Uterus (tissue), 4 donors: ENCODE measurements at places on chromosomes 7 and 10.

DNA sequence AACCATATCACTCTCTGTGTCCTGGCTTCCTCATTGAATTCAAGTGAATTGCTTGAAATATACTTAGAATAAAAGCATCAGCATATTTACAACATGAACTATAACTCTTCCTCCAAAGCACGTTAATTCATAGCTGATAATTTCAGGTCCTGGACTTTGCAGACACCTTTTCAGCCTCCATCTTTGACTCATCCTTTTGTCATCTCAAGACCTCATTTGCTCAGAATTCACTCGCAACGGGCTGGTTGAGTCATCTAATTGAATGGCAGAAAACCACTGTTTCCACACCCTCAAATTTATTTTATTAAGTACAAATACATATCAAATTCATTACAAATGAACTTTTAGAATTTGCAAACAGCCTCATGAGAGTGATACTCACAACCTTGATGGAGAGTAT is 545.7 kb downstream of the GATA3 start:
- no peaks in the 10 kb centered on the region for H3K27me3 ChIP-seq
- no peaks in the 10 kb centered on the region for H3K4me1 ChIP-seq
- DNase-seq: no peak

DNA sequence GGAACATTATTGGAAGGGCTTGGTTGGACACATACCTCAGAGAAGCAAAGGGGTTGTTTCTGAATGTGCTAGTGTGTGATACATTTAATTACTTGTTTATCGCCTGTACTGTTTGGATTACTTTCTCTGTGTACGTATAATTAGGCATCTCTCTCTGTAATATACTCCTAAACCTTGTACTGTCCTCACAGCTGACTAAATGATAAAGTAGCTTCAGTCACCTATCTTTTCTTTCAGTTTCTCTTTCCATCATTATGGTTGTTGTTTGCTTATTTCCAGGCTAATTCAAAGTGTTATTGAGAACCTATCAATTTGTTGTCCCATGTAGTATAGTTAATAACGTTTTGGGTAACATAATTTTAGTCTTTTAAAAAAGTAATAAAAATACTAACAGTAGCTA is 34.0 kb downstream of the MXI1 start:
- no peak overlapping the region for H3K4me3 ChIP-seq
- H3K4me1 ChIP-seq: no peaks in the 10 kb centered on the region
- no peaks in the 10 kb centered on the region for H3K36me3 ChIP-seq
- H3K27me3 ChIP-seq: no peaks in the 10 kb centered on the region

DNA sequence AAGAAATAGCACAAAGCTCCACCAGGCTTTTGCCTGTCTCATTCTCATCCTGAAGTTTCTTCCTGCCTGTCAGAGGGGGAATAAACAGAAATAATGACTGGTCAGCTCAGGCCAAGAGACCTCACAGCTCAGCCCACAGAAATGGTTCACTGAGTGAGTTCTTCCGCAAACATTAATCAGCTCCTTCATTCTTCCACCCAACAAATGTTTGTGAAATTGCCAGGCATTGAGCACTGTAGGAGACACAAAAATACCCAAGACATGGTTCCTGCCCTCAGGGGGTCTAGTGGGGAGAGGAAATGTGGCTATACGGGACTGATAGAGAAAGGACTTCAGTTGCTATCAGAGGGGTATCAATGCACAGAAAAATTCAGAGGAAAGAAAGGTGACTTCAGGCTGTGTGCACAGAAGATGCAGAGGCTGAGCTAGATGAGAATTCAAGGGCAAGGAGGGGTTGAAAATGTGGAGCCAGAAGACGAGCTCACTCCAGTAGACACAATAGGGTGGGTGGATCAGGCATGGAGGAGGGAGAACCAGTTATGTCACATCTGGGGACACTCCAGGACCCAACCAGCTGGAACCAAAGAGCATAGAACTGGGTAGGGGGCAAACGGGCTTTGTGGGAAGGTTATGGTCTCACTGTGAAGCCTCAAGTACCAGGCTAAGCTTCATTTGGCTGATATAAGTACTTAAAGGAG is 20.9 kb downstream of the MYOF start:
- no peaks in the 10 kb centered on the region for H3K36me3 ChIP-seq
- DNase-seq: peak; percentile 13
- no peaks in the 10 kb centered on the region for H3K27me3 ChIP-seq
- peaks cover 18% of the 10 kb centered on the region for H3K4me1 ChIP-seq

DNA sequence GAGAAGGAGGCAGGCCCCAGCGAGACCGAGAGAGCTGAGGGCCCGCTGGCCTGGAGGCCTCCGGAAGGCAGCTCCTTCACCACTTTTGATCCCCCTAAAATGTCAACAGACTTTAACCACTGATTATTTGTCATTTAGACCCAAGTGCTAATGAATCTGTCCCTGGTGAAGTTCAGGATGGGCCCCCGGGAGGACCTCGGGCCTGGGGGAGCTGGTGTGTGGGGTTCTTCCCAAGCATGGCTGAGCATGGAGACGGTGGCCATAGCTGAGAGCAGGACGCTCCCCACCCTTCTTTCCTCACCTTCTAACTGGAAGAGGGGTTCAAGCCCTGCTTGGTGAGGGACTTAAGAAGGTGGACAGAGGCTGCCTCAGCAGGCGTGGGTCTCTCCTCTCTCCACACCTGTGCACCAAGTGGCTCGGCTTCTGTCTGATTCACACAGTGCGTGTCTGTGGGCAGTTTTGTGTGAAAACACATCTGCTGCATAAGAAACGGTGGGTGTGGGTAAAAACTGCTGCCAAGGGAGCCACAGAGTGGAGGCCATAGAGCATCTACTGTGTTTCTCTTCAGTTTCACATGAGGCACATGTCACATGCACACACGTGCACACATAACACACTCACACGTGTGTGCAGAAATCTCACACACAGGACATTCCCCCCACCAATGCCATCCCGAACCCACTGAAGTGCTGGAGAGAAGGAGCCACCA is 53.5 kb upstream of the VIPR2 start:
- no peaks in the 10 kb centered on the region for H3K36me3 ChIP-seq
- no peak overlapping the region for H3K4me3 ChIP-seq
- H3K27ac ChIP-seq: peak overlapping the region; percentile 16
- no peak for DNase-seq

GRCh38 chr10:33214174-33214573 is 120.3 kb downstream of the NRP1 start:
- no peak overlapping the region for H3K27ac ChIP-seq
- no peak for DNase-seq
- H3K36me3 ChIP-seq: no peaks in the 10 kb centered on the region
- no peaks in the 10 kb centered on the region for H3K27me3 ChIP-seq
- no peaks in the 10 kb centered on the region for H3K4me1 ChIP-seq
- no peak overlapping the region for H3K4me3 ChIP-seq

- no peaks in the 10 kb centered on the region for H3K27me3 ChIP-seq
- H3K27ac ChIP-seq: no peak overlapping the region
- H3K4me3 ChIP-seq: no peak overlapping the region
- no peaks in the 10 kb centered on the region for H3K4me1 ChIP-seq
- no peaks in the 10 kb centered on the region for H3K36me3 ChIP-seq
- DNase-seq: no peak
These were observed 257.1 kb downstream of the SFMBT2 start for GRCh38 chr10:7153750-7154149.

DNA sequence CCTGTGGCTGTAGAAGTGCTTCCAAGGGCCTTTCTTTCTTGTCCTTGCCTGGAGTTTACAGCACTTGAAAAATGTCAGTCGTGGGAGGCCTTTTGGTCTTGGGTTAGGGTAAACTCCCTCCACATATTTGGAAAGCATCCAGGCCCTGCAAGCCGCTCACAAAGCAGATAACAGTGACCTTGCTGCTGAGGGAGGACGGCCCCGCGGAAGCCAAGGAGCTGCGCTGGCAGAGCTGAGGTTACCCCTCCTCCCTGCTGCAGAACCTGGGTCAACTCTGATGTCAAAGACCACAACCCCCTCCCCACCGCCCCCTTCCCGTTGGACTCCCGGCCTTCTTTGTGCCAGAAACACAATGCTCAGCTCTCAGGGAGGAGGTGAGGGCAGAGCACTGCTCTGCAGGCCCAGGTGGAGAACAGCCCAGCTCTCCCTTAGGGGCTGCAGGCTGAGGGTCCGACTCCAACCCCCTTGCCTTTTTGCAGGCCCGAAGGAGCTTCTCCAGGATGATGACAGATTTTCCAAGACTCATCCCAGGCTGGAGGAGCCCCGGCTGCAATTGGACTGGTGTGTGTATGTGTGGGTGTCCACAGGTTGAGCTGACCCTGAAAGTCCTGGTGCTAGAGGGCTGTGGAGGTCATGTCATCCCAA is 957.6 kb upstream of the ZNF722 start:
- no peak for DNase-seq
- H3K27ac ChIP-seq: no peak overlapping the region
- H3K4me1 ChIP-seq: no peaks in the 10 kb centered on the region
- no peaks in the 10 kb centered on the region for H3K36me3 ChIP-seq

DNA sequence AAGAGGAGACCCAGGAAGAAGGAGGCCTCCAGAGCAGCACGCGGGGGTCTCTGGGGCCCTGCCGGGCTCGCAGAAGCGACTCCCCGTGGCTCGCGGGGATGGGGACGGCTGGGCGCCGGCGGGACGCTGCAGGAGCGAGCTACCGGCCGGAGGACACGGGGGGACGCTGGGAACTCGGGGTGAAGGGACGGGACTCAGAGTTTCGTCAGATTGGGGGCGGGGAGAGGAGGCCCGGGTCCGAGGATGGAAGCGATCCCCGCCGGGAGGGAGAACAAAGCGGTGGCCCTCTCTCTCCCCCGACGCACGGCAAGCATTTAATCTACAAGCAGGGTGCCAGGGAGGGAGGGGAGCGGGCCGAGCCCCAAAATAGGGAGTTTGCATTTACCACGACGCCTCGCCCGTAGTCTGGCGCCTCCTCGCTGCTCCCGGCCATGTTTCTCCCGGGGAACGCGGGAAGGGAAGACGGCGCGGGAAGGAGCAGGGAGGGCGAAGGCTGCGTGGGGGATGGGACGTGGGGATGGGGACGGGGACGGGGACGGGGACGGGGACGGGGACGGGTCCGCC is at the start of gene PRTFDC1:
PRTFDC1 (minus strand) TSS at position 464 of the 564 bp plus-strand sequence; CDS start at position 433, 31 bp downstream.
- H3K27me3 ChIP-seq: no peaks in the 10 kb centered on the region
- H3K36me3 ChIP-seq: no peaks in the 10 kb centered on the region
- peak within 1 kb of the TSS; percentile 92 for H3K27ac ChIP-seq
- H3K4me3 ChIP-seq: peak within 1 kb of the TSS; percentile 52

DNA sequence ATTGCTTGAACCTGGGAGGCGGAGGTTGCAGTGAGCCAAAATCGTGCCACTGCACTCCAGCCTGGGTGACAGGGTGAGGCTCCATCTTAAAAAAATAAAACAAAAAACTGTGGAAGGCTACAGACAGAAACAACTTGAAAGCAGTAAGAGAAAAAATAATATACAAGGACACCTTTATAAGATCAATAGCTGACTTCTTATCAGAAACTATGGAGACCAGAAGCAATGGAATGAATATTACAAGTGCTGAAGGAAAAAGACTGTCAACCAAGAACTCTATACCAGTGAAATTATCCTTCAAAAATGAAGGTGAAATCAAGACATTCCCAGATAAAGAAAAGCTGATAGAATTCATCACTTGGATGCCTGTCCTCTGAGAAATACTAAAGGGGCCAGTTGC is 49.0 kb downstream of the RBAK start:
- no peaks in the 10 kb centered on the region for H3K27me3 ChIP-seq
- H3K27ac ChIP-seq: no peak overlapping the region
- no peak for DNase-seq
- no peaks in the 10 kb centered on the region for H3K36me3 ChIP-seq

- H3K27me3 ChIP-seq: no peaks in the 10 kb centered on the region
- H3K4me1 ChIP-seq: no peaks in the 10 kb centered on the region
- no peak overlapping the region for H3K4me3 ChIP-seq
- no peaks in the 10 kb centered on the region for H3K36me3 ChIP-seq
- no peak for DNase-seq
- H3K27ac ChIP-seq: no peak overlapping the region
These were observed 52.7 kb downstream of the GCC1 start for GRCh38 chr7:127532736-127533135.

DNA sequence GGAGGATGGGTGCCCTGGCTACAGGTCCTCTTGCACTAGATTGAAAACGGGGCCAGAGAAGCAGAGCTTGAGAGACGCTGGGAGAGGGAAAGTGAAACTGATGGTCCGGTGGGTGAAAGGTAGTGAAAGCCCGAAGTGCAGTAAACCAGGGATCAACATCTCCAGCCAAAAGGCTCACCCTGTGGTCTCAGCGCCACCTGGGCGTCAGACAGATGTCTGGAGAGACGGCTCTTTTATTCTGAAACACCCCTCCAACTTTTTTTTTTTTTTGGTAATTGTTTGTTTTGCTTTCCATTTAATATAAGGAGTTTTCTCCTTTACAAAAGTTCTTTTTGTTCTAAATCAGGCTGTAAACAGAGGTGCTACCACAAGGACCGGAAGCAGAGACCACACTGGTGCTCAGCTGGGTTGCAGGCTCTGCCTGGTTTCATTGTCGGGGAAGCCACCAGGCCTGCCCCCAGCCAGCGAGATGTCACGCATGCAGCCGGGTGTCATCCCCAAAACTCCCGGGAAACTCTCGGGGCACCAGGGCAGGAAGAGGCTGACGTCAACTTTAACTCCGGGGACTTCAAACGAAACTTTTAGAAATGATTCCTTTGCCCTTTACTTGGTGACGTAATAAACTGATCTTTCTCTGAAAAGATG is 11.2 kb downstream of the IL2RA start:
- H3K36me3 ChIP-seq: no peaks in the 10 kb centered on the region
- peak overlapping the region; percentile 29 for H3K4me3 ChIP-seq
- H3K27ac ChIP-seq: peak overlapping the region; percentile 87
- no peaks in the 10 kb centered on the region for H3K4me1 ChIP-seq
- H3K27me3 ChIP-seq: no peaks in the 10 kb centered on the region

- H3K27ac ChIP-seq: no peak overlapping the region
- H3K27me3 ChIP-seq: no peaks in the 10 kb centered on the region
- no peak overlapping the region for H3K4me3 ChIP-seq
- DNase-seq: no peak
- no peaks in the 10 kb centered on the region for H3K36me3 ChIP-seq
- H3K4me1 ChIP-seq: no peaks in the 10 kb centered on the region
These were observed 32.6 kb downstream of the DKK1 start for GRCh38 chr10:52346394-52347326.

DNA sequence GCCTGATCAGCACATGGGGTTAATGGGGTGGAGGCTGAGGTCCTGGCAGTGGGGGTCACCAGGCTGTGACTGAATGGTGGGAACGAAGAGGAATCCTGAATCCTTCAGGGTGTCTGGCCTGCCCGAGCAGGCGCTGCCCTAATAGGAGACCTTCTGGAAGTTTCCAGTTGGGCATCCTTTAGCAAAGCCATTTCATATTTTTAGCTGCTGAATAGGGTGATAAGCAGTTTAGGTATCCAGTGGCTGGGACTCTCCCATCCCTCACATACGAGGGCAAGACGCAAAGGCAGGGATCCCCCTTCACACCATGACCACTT is 159.3 kb downstream of the SH3PXD2A start:
- H3K4me1 ChIP-seq: no peaks in the 10 kb centered on the region
- H3K27me3 ChIP-seq: no peaks in the 10 kb centered on the region
- DNase-seq: no peak
- H3K4me3 ChIP-seq: no peak overlapping the region

GRCh38 chr7:83414947-83415346 is 234.0 kb downstream of the SEMA3E start:
- no peaks in the 10 kb centered on the region for H3K36me3 ChIP-seq
- H3K27me3 ChIP-seq: no peaks in the 10 kb centered on the region
- no peak for DNase-seq
